Right hindlimb (tissue), 1 donor: ENCODE measurements at places on chromosomes 13 and 19.

GRCh38 chr13:20528452-20528851 lies 2.8 kb upstream of the CRYL1 start:
- no peak for DNase-seq

- no peak for DNase-seq
Observed at GRCh38 chr19:33189453-33189852, 4.7 kb upstream of the LRP3 start.

DNA sequence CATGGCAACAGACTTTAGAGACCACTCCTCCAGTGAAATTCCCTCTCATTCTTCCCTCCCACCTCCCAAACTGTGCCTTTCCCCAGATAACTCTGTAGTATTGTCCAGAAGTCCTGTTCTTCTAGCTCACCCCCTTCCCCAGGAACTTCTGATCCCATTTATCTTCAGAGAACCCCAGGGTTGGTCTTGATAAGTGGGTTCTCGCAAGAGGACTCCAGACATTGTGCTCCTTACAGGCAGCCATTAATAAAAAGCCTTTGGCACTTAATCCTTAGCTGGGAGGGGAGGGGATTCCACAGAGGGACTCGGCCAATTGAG lies 1.9 kb downstream of the LTBP4 start:
- no peak for DNase-seq

DNA sequence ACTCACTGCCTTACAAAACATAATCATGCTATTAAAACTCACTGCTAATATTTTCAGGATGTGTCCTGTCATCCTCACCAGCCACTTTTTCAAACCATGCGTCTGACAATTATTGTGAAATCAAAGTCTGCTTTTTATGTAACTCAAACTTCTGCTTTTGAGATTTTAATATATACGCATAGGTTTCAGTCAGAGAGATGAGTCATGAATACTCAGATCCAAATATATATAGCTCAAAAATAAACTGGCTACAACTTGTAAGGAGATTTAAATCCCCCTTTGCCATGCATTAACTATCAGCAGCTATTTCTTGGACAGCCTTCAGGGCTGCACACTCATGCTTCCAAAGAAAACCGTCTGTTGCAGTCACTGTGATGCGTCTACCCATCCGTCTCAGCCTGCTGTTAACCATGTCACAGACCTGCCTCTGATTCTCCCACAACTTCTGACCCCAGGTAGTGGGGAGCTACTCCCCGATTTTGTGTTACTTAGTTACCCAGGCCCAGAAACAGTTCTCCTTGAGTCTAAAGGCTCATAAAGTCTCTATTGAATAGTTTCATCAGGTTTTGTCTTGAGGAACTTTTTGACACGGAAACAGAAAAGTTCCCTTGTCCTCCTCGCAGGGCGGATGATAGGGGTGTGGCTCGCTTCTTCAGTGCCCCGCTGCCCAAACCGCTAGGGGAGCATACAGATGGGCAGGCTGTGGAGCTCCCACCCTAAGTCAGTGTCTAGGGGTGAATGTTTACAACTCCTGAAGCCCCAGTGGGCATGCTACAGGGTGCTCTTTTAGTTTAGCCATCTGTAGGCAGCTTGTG lies 33.8 kb upstream of the SGCG start:
- peak; percentile 28 for DNase-seq

- no peak for DNase-seq
Observed at GRCh38 chr19:38900202-38900629, 447 bp downstream of the NFKBIB start.

DNA sequence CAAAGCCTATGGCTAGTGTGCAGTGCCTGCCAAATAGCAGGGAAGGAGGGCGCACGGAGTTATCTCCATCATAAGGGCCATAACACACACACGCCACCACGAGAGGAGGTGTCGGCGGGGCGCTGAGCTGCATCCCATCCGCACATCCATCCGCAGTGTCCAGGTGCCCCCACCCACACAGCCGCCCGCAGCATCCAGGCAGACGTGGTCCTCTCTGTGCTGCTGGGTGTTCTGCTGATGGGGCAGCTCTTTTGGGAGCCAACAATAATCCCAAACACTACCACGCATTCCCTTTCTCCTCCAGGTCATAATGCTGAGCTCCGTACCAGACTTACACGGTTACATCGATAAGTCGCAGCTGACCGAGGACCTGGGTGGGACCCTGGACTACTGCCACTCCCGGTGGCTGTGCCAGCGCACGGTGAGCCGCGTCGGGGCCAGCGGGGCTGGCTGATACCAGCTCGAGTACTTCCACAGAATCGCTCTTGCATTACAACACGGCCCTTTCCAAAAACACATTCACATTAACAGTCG lies 41.5 kb upstream of the F7 start:
- DNase-seq = peak; percentile 48

DNA sequence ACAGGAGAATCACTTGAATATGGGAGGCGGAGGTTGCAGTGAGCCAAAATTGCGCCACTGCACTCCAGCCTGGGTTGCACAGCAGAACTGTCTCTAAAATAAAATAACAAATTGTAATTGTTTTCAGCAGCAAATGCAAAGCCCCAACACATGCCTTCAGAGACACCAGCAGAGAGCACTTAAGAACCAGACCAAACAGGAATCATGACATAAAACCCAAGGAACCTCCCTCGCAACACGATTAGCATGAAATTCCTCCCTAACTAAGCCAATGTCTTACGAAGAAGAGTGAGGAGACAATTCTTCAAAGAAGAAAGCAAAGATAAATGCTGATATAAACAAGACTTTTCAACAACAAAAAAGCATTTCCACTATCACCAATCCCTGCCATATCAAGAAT lies 40.1 kb downstream of the PSPC1 start:
- DNase-seq = no peak

- no peak for DNase-seq
Observed at GRCh38 chr19:6132482-6132881, 3.0 kb upstream of the ACSBG2 start.

DNA sequence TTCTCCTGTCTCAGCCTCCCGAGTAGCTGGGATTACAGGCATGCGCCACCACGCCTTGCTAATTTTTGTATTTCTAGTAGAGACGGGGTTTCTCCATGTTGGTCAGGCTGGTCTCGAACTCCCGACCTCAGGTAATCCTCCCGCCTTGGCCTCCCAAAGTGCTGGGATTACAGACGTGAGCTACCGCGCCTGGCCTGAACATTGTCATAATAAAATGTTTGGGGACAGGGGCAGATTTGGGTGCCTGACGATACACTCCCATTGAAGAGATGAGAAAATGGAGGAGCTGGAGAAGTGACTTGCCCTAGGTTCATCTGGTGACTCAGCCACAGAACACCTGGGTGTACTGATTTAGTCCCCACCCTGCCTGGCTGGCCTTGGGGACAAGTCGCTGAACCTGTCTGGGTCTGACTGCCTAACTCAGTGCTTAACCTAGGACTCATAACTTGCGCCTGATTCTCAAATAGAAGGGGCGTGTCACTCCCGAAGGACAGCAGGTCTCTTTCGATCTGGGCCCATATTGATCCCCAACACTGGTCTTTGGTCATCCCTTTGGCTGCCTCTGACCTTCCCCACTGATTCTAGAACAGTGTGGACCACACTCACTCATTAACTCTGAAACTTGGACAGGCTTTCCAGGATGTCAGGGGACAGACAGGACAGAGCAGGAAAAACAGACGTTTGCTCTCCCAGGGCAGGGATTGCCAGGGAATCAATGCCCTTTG lies 7.6 kb upstream of the BICRA start:
- DNase-seq = no peak

- no peak for DNase-seq
Observed at GRCh38 chr13:80374901-80375300, 34.0 kb upstream of the SPRY2 start.

DNA sequence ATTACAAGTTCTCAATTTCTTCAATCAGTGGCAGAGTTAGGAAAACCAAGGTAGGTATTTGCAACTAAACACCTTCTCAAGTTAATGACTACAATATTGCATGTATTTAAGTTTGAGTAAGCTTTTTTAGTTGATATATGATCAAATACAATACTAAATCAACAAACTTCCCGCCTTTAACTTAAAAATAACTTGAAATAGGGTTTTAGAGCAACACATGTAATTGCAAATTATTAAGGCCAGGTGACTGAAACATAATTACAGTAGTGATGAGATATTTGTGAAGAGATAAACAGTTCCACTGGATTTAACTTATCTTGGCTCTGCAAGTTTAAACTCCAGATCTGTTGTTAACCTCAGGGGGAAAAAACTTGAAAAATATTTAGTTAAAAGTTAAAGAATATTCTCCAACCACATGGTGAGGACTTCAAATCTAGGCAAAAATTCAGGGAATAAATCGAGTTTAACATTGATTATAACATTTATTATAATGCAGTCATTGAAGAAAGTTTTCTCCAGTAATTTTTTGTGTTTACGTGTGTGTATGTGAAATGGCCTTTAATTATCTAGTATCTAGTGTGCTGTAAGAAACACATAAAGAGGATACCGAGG lies 3.6 kb downstream of the DACH1 start:
- DNase-seq = no peak

- DNase-seq = no peak
Observed at GRCh38 chr19:18273561-18274218, 562 bp downstream of the IQCN start.

DNA sequence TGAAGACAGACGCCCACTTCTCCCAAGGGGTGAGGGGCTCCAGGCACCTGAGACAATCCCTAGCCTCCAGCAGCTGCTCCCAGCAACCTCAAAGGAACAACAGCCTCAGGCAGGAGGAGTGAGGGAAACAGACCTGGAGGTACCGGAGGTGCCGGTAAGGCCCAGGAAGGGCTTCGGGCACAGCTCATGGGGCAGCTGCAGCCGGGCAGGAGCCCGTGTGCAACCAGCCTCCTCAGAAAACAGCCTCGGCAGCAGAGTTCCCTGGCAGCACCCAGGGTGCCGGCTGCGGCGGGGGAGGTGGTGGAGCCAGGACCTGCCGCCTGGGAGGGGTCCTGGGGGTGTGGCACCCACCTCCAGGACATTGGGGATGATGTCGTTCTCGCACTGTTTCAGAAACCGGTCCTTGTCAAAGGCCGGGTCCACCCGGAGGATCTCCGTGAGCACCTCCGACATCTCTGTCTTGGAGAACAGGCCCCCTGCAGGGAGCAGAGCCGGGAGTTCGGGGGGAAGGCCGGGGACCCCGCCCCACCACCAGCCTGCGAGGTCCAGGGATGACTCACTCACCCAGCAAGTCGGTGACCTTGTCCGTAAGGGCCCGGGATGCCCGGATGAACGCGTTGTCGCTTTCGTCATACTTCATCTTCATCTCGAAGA lies 6.5 kb upstream of the CTXN1 start:
- peak; percentile 18 for DNase-seq

GRCh38 chr19:18000480-18000914 lies 7.5 kb upstream of the ARRDC2 start:
- no peak for DNase-seq

GRCh38 chr13:112933649-112934048 lies 35.4 kb upstream of the MCF2L start:
- no peak for DNase-seq

DNA sequence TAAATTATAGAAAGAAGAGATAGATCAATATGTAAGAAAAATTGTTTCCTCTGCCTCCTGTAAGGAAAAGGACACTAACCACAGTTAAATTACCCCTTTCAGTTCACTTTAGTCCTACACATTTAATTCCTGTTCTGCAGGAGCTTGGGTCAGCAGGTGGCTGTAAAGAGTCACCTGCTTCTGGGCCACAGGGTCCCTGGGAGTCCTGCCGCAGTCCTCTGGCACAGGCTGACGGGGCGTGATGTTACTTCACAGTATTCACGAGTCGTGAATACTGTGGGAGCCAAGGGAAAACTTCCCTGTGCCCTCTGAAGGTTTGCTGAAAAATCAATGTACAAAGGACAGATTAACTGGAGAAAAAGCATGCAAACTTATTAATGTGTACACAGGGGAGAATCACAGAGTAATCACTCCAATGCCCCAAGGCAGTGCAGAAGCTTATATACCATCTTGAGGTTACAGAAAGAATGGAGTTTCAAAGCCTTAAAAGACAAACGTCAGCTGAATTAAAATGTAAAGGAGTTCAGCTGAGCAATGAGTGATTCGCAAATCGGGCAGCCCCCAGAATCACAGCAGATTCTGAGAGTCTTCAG lies 125.8 kb upstream of the TMTC4 start:
- no peak for DNase-seq

DNA sequence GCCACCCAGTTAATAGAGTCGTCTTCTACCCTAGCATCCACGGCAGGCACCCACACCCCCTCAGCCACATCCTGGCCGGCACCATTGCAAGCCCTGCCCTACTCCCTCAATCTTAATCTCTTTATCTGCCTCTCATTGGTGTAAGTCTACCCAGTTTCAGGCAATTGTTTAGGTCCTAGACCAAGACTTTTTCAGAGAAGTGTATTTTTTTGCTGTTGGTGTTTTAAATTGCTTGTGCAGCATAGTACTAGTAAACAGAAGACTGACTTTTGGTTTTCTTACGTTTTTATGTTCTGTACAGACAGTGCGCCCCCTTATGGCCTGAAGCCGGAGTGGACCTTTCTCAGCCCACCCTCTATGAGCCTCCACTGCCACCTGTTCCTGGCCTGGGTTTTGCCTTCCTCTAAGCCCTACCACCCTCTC lies 2.3 kb upstream of the LCP1 start:
- DNase-seq = no peak

GRCh38 chr13:21458451-21458812 lies 671 bp downstream of the ZDHHC20 start:
- DNase-seq = peak; percentile 61

GRCh38 chr19:35292421-35293362 lies 731 bp downstream of the MAG start:
- DNase-seq = no peak

DNA sequence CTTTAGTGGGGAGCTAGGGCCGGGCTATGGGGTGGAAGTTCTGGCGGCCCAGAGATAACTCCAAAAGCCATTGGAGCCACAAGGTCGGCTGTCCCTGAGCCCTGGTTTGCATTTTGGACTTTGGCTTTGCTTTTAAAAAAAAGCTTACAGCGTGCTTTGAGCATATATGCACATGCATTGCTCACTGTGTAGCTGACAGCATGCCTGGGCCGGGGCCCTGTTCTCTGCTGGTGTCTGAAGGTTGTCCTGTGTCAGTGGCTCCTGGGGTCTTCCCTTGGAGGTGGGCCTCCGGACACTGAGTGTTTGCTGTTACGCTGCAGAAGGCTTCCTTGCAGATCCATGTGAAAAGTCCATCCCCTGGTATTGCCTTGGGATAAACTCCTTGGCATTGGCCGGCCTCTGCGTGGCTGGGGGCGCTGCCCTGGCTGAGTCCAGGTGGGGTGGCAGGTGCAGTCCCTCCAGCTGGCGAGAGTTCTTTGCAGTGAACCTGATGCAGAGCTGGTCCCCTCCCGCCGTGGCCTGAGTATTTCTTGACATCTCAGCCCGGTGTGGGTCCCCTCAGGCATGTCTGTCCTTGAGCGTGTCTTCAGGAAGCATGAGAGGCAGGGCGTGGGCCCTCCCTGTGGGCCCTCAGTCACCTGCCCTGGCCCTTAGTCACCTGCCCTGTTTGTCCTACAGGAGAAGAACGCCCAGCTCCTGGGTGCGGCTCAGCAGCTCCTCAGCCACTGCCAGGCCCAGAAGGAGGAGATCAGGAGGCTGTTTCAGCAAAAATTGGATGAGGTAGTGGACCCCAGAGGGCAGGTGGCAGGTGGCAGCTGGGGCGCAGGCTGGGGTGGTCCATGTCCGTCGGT lies 23.0 kb downstream of the PLEKHJ1 start:
- no peak for DNase-seq

- DNase-seq = no peak
Observed at GRCh38 chr13:113470073-113470472, 16.8 kb upstream of the ADPRHL1 start.
